Activated CD4-positive, alpha-beta T cell treated with anti-CD3 and anti-CD28 coated beads for 48 hours (primary cell): ENCODE measurements at places on chromosomes 3 and 15.

DNA sequence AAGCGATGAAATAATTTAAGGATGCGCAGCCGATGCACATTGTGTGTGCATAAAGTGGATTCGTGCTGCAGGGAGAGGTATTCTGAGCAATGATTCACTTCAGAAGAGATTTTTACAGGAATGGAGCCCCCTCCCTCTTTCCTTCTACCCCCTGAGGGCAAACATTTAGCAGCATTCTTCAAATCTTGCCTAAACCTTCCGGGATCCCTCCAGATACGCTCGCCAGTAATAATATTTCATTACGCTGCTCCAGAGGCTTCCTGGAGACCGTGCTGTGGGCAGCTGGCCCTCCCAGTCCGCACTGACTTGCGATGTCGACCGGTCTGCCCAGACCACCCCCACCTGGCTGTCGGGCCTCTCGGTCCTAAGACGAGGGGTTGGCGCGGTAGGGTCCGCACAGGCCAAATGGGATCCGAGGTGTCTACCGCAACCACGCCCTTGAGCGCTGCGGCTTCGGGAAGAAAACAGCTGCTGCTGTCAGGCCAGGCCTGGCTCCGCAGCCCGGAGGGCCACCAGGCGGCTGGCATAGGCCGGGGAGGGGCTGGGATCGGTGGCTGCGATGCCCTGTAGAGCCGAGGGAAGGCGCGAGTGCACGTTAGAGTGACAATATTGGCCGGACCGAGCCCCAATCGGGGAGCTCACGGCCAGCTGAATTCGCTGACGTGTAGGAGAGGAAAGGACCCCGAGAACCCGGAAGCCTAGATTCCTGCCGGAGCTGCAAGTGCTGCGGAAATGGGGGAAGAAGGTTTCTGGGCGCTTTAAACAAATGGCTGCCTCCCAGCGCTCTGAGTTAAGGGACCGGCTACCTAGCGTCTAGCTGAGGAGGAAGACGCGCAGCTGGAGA is 14.3 kb downstream of the ZIC4 start:
- DNase-seq, result no peak

DNA sequence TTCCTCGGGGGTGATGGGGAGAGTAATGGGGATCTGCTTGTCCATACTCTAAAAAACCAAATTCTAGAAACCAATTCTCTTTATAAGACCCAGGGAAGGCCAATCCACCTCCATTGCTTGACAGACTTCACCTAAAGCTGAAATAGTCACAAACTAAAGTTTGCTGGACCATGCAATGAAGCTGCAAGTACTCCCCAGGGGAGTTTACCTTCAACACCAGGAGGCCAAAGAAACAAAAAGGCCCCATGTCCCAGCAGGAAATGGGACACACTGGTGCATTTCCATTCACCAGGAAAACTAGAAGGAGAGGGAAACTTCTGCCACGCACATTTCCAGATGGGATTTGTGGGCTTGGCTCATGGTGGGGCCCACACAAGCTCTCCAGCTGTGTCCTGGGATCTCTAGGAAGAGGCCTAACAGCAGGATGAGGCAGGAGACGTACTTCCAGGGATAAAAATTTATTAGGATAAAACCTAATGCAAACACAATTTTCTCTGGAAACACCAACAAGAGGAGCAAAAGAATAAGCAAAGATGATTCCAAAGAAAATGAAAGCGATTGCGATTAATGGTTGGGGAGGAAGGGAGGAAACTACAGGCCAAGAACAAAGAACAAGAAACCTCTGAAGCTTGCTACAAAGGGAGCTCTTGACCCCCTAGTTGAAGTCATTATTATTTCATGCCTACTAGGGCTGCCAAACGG is 238.0 kb upstream of the LRTM1 start:
- no peak for DNase-seq

GRCh38 chr3:57598765-57599360 is 1.7 kb upstream of the ARF4 start:
- DNase-seq, result no peak

- DNase-seq, result no peak
Observed at GRCh38 chr3:30282154-30282696, 324.2 kb upstream of the TGFBR2 start.

DNA sequence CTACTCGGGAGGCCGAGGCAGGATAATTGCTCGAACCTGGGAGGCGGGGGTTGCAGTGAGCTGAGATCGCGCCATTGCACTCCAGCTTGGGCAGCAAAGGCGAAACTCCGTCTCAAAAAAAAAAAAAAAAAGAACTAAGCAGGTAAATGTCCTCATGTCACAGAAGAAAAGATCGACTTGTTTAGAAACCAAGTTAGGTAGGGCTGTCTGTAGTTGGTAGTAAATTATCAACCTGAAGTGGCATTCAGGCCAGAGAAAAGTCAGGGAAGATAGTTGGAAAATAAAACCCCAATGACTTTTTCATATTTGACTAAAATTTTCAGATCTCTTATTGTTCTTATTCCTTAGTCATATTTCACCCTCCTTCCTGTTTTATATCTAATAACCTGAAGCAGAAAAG is 55.4 kb downstream of the ZNF609 start:
- no peak for DNase-seq

- no peak for DNase-seq
Observed at GRCh38 chr3:72380193-72380592, 468.1 kb downstream of the SHQ1 start.

DNA sequence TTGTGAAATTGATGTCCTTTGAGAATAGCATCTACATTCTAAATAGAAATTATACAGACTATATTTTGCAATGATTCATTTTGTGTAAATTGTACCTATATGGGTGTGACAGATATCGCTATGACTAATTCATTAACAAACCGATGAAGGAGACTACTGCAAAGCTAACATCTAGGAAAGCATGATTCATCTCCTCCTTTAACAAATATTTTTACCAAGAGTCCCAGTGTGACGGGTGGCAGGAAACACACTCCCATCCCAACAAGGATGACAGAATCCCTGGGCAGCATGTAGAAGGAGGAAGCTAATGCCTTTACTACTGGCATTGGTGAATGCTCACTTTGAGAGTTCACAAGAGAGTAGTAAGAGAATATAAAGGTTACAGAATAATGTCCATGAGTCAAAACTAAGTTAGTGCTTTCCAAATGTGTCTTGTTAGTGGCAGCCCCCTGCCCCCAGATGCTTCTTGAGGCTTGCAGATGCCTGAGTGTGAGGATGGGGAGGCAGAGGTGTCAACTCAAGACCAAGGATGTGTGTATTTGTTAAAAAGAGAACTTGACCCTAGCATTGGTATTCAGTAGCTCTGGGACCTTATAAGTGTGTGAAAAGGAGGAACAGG is 180.6 kb downstream of the FMN1 start:
- no peak for DNase-seq

DNA sequence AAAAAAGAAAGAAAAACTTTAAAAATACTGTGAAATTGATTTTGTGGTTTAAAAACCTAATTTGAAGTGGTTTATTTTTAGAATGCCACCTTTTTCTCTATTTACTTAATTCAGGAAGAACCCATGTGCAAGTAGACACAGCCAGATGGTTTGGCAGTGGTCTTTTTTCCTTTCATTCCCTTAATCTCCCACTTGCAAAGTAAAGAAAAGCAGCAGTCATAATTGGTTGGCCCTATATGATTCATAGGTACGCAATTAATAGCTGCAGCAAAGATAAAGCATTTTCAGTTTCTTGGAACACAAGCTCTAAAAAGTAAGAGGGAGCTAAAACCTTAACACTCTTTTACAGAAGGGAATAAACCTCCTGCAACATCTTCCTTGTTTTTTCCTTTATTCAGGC is 115.3 kb downstream of the MECOM start:
- DNase-seq, result no peak

DNA sequence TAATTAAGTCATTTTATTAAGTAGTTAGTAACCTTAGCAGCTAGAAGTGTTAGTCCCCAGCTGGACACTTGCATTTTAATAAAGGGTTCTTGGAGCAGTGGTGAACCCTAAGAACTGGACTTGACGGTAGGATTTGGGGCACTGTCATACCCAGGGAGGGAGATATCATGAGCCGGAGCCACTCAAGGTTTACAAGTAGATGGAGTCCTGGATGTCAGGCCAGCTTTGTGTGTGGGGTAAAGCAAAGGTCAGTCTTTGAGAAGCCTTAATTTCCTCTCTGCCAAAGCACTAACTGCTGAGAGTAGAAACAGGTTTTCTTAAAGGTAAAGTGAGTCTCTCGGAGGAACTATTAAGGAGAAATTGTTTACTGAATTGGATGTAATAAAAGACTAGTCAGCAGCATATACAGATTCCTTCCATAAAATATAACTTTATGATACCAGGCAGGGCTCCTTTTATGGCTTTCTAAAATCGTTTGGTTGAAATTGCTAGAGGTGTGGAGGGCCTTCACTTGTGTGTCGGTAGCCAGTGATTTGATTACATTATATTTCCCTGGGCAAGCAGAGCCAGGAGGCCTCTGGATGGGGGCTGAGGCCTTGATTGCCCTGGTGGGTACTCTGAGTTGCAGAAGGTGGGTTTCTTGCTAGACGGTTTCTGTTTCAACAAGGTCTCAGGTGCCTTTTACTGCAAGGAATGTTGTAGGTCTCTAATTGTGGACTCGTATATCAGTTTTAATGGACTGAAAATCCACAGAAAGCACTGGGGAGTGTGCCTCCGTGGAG is 23.1 kb downstream of the SQOR start:
- no peak for DNase-seq

GRCh38 chr3:3923619-3924018 is 124.4 kb downstream of the LRRN1 start:
- no peak for DNase-seq
